ENCODE measurements at places on chromosomes 7 and 10. TPM values are rescaled to one million over a fixed set of nuclear protein-coding genes. Genes with fewer than 3 reads are reported as not detected.

Gene ZKSCAN1
- 76.6 TPM for total RNA-seq

Gene TAS2R4
- 2.5 TPM for total RNA-seq

Gene DPYSL4
- total RNA-seq, result 0.60 TPM

Gene BICC1
- 136 TPM for total RNA-seq

Gene FKBP14
- 15.4 TPM for total RNA-seq

DNA sequence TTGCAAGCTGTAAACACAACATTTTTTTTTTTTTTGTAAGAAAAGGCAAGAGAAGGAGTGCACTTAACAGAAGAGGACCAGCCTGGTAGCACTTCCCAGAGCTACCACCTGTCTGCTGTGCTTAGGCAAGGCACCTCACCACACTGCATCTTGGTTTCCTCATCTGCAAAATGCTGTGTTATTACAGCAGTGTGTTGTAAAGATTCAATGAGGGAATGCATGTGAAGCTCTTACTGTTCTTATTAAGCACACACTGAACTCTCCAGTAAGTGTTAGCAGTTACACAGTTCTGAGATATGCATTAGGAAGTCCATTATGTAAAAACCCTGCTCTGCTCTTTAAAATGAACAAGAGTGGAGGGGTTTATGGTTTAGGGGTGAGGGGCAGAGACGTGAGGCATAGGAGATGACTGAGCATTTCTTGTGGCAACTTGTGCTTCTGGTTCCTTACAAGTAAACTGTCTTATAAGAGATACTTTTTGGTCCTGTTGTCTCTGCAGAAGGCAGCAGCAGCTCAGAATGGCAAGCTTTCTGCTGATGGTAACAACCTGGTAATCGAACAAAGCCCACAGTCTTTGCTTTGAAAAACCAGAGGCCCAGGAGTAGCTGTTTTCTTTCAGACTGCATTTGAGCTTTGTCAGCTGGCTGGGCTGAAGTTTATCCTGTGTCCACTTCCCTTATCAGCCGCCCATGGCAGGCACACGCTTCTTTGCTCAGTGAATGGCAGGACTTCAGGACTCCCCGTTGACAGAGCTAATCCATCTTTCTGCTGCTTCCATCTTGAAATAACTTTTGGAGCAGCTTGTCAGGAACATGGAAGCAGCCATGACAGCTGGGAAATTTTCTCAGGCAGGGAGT lies 98.8 kb upstream of the BMPER start:
- H3K36me3 ChIP-seq, result no peaks in the 10 kb centered on the region
- peak; percentile 33 for DNase-seq
- H3K4me1 ChIP-seq, result no peaks in the 10 kb centered on the region

- no peak overlapping the region for H3K4me3 ChIP-seq
- no peak overlapping the region for H3K27ac ChIP-seq
- H3K4me1 ChIP-seq, result no peaks in the 10 kb centered on the region
- no peaks in the 10 kb centered on the region for H3K27me3 ChIP-seq
These were observed 454.5 kb upstream of the FZD8 start for GRCh38 chr10:36096576-36096975.

DNA sequence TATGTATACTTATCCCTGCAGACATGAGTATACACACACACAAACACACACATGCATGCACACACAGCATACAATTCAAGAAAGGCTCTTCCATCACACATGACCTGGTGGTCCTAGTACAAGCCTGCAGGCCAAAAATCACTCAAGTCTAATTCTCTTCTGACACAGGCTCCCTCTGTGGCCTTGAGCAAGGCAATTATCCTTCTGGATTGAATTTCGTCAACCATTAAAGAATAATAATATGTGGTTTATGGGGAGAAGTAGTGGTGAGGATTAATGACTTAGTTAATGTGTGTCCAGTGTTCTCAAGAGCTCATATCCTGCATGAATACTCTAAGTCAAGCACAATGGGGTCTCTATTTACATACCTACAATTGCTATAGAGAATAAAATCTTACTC lies 161.8 kb upstream of the KIAA1217 start:
- no peak overlapping the region for H3K27ac ChIP-seq
- H3K27me3 ChIP-seq, result no peaks in the 10 kb centered on the region
- H3K4me1 ChIP-seq, result no peaks in the 10 kb centered on the region
- DNase-seq, result no peak
- H3K36me3 ChIP-seq, result no peaks in the 10 kb centered on the region
- H3K4me3 ChIP-seq, result no peak overlapping the region

Gene PKD2L1
- total RNA-seq, result not detected

DNA sequence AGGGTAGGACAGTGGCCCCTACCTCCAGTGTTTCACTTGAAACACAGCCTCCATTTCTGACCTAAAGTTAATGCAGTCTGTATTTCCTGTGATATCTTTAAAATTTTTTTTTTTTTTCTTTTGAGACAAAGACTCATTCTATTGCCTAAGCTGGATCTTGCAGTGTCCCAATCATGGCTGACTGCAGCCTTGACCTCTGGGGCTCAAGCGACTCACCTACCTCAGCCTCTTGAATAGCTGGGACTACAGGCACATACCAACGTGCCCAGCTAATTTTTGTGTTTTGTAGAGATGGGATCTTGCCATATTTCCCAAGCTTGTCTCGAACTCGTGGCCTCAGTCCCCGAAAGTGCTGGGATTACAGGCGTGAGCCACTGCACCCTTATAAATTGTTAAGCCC lies 16.7 kb upstream of the MGAM2 start:
- H3K27ac ChIP-seq, result no peak overlapping the region
- no peaks in the 10 kb centered on the region for H3K4me1 ChIP-seq
- DNase-seq, result no peak
- peaks cover 6% of the 10 kb centered on the region for H3K36me3 ChIP-seq
- H3K27me3 ChIP-seq, result no peaks in the 10 kb centered on the region

DNA sequence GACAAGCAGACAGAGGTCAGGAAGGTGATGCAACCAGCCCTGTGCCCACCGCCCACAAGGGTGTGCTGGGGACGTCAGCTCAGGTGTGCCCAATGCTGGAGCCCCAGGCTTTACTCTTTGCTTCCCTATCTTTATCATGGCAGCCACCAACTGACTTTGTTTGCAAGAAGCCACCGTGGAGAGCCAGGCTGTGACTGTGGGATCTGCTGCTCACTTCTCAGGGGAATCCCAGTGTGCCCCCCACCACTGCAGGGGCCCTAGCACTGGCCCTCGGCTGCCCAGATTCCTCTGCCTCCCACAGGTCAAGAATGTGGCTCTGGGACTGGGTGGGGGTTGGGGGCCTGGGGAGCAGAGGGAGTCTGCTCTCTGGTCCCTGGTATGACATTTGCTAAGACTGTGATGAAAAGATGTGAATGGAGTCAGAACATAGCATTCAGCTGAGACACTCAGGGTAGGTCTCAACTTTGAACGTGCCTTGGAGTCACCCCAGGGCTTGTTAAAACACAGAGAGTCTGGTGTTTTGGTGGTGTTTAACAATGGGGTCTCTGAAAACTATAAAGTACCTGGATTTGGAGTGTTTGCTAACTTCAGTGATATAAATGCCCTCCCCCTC lies 47.3 kb downstream of the ARHGAP22 start:
- no peak overlapping the region for H3K27ac ChIP-seq
- no peaks in the 10 kb centered on the region for H3K36me3 ChIP-seq
- DNase-seq, result no peak
- no peaks in the 10 kb centered on the region for H3K4me1 ChIP-seq

- H3K27me3 ChIP-seq, result no peaks in the 10 kb centered on the region
- no peak for DNase-seq
- H3K36me3 ChIP-seq, result no peaks in the 10 kb centered on the region
- peaks cover 8% of the 10 kb centered on the region for H3K4me1 ChIP-seq
- H3K4me3 ChIP-seq, result no peak overlapping the region
These were observed 136.5 kb downstream of the EPC1 start for GRCh38 chr10:32210306-32211045.

DNA sequence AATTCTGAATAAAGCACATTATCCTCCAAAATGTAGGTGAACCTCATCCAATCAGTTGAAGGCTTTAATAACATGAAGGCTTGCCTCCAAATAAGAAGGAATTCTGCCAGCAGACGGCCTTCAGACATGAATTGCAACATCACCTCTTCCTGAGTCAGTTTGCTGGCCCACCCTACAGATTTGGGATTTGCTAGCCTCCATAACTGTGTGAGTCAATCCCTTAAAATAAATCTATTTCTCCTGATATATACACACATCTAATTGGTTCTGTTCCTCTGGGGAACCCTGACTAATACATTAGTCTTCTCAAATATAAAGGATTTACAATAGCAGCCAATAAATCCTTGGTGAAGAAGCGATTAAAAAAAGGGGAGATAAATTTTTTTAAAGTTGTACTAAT lies 34.8 kb upstream of the OSBPL3 start:
- no peak for DNase-seq
- no peak overlapping the region for H3K27ac ChIP-seq
- no peak overlapping the region for H3K4me3 ChIP-seq
- no peaks in the 10 kb centered on the region for H3K27me3 ChIP-seq

DNA sequence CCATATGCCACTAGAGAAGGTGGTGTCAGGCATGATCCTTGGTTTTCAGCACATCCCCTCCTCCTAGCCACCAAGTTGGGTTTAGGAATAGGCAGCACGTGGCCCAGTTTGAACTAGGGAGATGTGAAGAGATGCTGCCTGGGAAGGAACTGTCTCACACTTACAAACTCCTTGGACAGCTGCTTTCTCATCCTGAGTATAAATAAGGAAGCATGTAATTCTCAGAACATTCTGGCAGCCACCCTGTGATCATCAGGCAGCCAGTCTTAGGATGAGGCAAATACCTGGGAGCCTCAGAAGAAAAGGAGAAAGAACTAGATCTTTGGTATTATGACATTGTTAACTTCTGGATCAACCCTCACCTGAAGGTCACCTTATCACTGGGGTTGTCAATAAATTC lies 21.3 kb upstream of the XPNPEP1 start:
- H3K4me1 ChIP-seq, result no peaks in the 10 kb centered on the region
- no peak for DNase-seq
- no peaks in the 10 kb centered on the region for H3K27me3 ChIP-seq

Gene PAX4
- total RNA-seq, result not detected

- no peaks in the 10 kb centered on the region for H3K27me3 ChIP-seq
- no peaks in the 10 kb centered on the region for H3K36me3 ChIP-seq
- no peaks in the 10 kb centered on the region for H3K4me1 ChIP-seq
- H3K4me3 ChIP-seq, result no peak overlapping the region
- no peak for DNase-seq
- no peak overlapping the region for H3K27ac ChIP-seq
These were observed 756.7 kb downstream of the GATA3 start for GRCh38 chr10:8811201-8811600.

DNA sequence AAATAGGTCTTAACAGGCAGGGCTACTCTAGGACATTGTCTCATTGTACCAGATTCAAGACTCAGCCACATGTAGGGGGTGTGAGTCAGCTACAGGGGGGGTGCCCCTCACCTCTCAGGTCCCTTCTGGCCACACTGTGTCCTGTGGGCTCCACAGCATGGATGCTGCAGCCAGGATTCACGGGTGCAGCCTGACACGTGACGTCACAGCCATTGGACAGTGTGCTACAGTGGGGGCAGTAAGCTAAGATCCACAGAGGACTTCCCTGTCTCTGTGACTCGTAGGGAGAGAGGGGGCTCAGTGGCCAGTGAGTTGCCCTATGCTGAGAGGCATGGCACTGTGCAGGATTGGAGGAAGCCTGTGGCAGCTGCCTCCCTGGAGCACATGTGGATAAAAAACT lies 77.9 kb downstream of the TMEM178B start:
- no peak for DNase-seq
- no peaks in the 10 kb centered on the region for H3K36me3 ChIP-seq
- H3K4me1 ChIP-seq, result no peaks in the 10 kb centered on the region
- no peak overlapping the region for H3K4me3 ChIP-seq

Gene LRIT1
- total RNA-seq, result not detected

GRCh38 chr7:135386776-135387175 lies 123.1 kb downstream of the CNOT4 start:
- H3K4me1 ChIP-seq, result no peaks in the 10 kb centered on the region
- H3K27ac ChIP-seq, result no peak overlapping the region
- H3K27me3 ChIP-seq, result no peaks in the 10 kb centered on the region
- DNase-seq, result no peak

DNA sequence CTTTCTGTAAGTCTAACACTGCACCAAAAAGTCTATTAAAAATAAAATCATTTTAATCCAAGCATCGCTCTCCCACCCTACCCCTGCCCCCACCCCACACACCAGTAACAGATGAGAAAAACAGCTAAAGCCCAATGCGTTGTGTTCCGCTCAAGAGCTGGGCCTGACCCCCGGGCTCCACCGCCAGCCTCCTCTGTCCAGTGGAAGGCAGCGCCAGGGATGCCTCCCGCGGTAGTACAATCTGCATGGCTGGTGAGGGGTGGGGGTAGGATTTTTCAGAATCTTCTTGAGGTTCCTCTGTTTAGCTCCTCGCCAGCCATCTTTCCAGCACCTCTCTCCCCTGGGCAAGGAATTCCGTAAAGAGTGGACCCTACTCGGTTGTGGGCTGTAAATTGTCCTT lies 12.1 kb downstream of the THSD7A start:
- H3K4me3 ChIP-seq, result no peak overlapping the region
- no peak overlapping the region for H3K27ac ChIP-seq
- no peak for DNase-seq
- H3K4me1 ChIP-seq, result no peaks in the 10 kb centered on the region
- H3K36me3 ChIP-seq, result no peaks in the 10 kb centered on the region

- H3K4me1 ChIP-seq, result no peaks in the 10 kb centered on the region
- no peak for DNase-seq
- no peak overlapping the region for H3K27ac ChIP-seq
These were observed 101.1 kb downstream of the ELAPOR2 start for GRCh38 chr7:86958380-86958779.

DNA sequence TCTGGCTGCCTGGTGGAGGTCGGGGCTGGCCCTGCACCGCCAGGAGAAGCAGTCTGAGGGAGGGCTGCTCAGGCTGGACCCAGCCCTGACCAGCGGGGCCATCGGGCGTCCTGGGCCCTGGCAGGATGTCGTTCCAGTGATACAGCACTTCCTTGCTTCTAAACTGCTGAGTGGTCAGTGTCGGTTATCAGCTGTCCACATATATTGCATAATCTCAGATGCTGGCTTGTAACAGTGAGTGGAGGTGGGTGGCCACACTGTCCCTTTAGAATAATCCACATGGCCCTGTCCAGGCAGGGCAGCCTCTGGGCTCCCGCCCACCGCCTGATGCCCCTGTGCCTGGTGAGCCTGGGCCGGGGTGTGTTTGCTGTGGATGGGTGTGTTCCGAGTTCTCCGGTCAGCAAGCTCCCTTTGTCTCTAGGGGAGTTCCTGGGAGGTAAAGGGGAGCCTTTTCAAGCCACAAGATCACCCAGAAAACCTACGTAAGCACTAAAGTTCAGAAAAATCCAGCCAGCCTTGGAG lies 86.1 kb downstream of the LHPP start:
- no peak overlapping the region for H3K4me3 ChIP-seq
- no peaks in the 10 kb centered on the region for H3K36me3 ChIP-seq

Gene DGKI
- 1.3 TPM for total RNA-seq

- no peaks in the 10 kb centered on the region for H3K27me3 ChIP-seq
- H3K27ac ChIP-seq, result no peak overlapping the region
- H3K4me1 ChIP-seq, result no peaks in the 10 kb centered on the region
- peak; percentile 78 for DNase-seq
- no peak overlapping the region for H3K4me3 ChIP-seq
These were observed 109.8 kb upstream of the NOBOX start for GRCh38 chr7:144513334-144513733.
